ENCODE measurements at places on chromosomes 12 and 14.
A peak's percentile ranks its signal among the peaks of the same experiment; 100 is the strongest.

GRCh38 chr14:66624336-66624937 lies 116.5 kb downstream of the GPHN start:
- peak; percentile 50 for DNase-seq

GRCh38 chr14:30600922-30601918 lies 20.9 kb upstream of the SCFD1 start:
- DNase-seq = no peak

DNA sequence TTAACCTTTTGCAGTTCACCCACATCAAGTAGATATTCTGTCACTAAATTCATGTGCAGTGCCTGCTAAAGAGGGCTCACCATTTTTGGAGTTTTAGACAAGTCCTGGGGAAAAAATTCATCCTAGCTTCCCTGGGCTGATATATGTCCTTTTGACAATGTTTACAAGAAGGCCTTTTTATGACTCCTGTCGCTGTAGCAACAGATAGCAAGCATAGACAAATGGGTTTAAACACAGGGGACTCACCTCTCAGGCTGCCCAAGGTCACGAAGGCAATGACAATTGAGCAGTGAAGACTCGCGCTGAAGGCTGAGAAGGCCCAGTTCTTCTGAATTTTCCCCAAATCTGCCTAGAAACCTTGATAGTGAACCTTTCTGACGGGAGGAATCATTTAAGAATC lies 150.7 kb upstream of the CPM start:
- DNase-seq = no peak

DNA sequence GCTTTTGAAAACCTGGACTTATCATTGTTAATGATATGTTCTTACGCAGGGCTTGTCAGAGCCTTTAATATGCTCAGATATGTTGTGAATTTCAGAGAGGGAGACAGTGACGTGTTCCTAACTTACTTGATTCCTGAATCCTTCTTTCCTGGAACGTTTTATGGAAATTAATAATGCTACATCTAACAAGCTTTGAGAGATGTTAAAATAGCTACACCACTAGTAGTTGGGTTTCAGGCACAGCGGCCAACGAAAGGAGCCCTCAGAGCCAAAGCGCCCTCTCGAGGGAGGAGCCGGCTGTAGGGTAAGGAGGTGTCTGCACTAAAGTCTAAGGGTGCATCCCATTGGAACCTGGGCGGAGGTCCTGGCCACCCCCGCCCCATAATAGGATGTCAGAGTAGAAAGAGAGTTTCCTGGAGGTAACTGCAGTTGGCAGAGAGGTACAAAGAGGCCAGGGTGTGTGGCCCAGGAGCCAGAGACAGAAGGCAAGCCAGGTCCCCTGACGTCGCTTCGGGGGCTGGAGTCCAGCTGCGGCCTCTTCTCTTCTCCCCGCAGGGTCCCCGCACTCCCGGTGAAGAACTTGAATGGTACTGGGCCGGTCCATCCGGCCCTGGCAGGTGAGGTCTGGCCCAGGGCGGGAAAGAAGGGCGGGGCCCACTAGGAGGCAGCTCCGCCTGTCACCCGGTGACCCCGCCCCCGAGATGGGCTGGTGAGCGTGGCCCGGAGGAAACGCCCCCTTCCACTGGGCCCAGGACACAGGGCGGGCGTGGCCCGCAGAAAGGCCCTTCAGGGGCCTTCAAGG lies 36.3 kb downstream of the DTX1 start:
- DNase-seq = no peak

- peak; percentile 61 for DNase-seq
Measured at GRCh38 chr12:126069549-126070165, 1004.4 kb downstream of the AACS start.

GRCh38 chr14:60648934-60649874 lies at the start of gene SIX1:
TSS of gene SIX1 (minus strand) at chr14:60649477. CDS start at chr14:60649189, 288 bp downstream.
- peak; percentile 74 for DNase-seq

- DNase-seq = no peak
Measured at GRCh38 chr12:110224379-110225304, 56.4 kb upstream of the ATP2A2 start.

GRCh38 chr12:52214421-52214802 lies 18.6 kb upstream of the KRT7 start:
- DNase-seq = no peak

DNA sequence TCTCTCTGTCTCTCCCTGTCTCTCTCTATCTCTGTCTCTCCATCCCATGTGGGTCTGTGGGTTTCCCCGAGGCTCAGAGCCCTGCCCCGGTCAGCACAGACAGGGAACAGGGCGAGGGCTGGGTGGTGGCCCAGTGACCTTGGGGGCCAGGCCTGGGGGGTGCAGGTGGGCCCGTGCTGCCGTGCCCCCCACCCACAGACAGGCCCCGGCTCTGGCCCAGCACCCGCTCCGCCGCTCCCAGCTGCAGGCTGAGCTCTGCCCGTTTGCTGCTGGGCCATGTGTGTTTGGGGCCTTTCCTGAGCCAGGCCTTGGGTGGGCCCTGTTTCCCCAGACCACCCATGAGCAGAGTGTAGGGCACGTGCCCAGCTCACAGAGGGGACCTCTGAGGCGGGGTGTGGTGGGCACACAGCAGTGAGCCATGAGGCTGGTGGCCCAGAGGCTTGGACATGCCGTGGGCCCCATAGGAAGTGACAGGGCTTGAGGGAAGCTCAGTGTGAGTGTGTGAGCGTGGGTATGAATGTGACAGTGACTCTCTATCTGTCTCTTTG lies 51.0 kb downstream of the TMEM121 start:
- no peak for DNase-seq

- no peak for DNase-seq
Measured at GRCh38 chr14:22667881-22668280, 23.7 kb upstream of the OR6J1 start.
